ENCODE measurements at places on chromosomes 6 and 20.

- no peak overlapping the region for H3K27ac ChIP-seq
- no peaks in the 10 kb centered on the region for H3K36me3 ChIP-seq
- H3K4me1 ChIP-seq, result no peaks in the 10 kb centered on the region
- H3K27me3 ChIP-seq, result no peaks in the 10 kb centered on the region
- no peak overlapping the region for H3K4me3 ChIP-seq
- no peak for DNase-seq
These were observed 1144.2 kb downstream of the EPHA7 start for GRCh38 chr6:92275150-92275549.

GRCh38 chr6:135962731-135963130 is 111.2 kb downstream of the PDE7B start:
- H3K36me3 ChIP-seq, result no peaks in the 10 kb centered on the region
- no peak overlapping the region for H3K27ac ChIP-seq
- H3K4me3 ChIP-seq, result no peak overlapping the region
- H3K27me3 ChIP-seq, result no peaks in the 10 kb centered on the region

DNA sequence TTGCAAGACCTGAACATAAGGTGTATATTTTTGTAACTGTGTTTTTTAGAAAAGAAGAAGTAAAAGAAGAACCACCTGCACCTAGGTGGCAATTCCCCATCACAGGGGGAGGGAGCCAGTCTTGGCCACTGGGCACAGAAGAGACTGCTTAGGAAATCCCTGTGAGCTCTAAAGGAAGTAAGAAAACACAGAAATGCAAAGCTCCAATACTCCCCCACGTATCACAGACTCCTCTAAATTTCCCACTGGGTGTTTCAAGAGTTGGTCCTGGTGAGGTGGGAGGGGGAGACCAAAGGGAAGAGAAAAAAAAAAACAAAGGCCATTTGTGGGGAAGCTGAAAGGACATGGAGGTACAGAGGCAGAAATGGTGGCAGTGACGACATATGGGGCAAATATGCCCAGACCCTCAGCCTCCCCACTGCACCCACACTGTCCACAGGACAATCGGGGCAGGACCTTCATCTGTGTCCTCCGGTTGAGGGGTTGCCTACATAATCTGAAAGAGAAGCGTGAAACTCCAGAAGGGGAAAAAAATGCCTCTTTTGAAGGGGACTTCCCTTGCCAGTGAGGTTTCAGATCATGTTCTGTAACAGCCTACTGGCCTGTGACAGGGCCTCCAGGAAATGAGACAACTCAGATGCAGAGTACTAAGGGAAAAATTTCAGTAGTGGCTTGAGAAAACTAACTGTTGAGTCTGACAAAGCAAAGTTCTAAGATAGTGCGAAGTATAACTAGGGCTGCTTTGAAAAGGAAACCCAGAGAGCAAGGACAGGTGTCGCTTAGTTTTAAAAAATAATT is 226.2 kb upstream of the MARCKS start:
- H3K27me3 ChIP-seq, result no peaks in the 10 kb centered on the region
- no peak for DNase-seq
- H3K4me3 ChIP-seq, result no peak overlapping the region
- no peaks in the 10 kb centered on the region for H3K4me1 ChIP-seq
- no peak overlapping the region for H3K27ac ChIP-seq
- H3K36me3 ChIP-seq, result no peaks in the 10 kb centered on the region

DNA sequence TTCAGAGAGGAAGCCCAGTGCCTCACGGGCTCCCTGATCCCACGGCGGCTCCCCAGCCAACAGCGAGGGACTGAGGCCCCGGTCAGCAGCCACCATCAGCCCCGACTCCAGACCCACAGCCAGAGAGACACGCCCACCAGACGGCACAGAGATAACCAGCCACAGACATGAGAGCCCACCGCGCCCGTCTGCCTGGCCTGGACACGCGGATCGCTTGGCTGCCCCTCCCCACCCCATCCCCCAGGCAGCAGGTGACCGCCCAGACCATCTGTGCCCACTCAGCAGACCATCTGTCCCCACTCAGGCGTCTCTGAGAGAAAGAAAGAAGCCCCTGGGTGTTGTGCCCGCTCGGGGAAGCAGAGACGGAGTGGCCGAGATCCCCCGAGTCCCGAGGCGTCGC is 55.5 kb upstream of the CHRNA4 start:
- no peak for DNase-seq
- H3K36me3 ChIP-seq, result no peaks in the 10 kb centered on the region
- no peak overlapping the region for H3K27ac ChIP-seq
- peaks cover 2% of the 10 kb centered on the region for H3K4me1 ChIP-seq
- no peak overlapping the region for H3K4me3 ChIP-seq
- no peaks in the 10 kb centered on the region for H3K27me3 ChIP-seq

- no peaks in the 10 kb centered on the region for H3K36me3 ChIP-seq
- no peaks in the 10 kb centered on the region for H3K27me3 ChIP-seq
- no peak overlapping the region for H3K27ac ChIP-seq
- H3K4me1 ChIP-seq, result no peaks in the 10 kb centered on the region
These were observed 39.6 kb downstream of the ILRUN start for GRCh38 chr6:34657037-34657306.

DNA sequence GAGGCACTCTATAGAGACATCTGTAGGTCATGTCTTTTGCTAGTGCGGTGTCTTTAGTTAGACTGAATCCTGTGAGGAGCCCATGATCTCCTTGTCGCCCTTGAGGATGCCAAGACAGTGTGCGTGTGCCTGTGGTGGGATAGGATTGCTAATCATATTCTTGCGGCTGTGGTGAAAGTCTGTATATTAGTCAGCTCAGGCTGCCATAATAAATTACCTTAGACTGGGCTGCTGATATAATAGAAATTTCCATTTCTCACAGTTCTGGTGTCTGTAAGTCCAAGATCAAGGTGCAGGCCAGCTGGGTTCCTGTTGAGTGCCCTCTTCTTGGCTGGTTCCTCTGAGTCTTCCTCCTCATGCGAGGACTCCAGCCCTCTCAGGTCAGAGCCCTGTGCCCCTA is 141.2 kb downstream of the JARID2 start:
- H3K4me3 ChIP-seq, result no peak overlapping the region
- no peaks in the 10 kb centered on the region for H3K27me3 ChIP-seq
- DNase-seq, result no peak
- H3K36me3 ChIP-seq, result no peaks in the 10 kb centered on the region
- peaks cover 12% of the 10 kb centered on the region for H3K4me1 ChIP-seq

DNA sequence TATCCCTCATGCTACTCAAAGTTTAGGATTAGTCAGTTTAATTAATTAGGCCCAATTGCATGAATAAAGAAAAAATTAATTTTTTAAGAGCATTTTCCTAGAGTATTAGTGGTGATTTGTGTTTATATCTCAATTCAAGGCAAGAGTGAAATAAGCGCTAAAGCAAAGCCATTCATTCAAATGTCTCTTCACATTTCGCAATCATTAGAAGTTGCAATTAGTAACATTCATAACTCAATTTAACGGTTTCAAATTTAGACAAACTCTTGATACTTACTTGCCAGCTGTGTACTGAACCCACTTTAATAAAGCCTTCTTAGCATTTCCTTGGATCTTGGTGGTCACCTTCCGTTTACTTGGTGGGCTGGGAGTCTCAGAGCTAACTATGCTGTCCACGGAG is 127.2 kb downstream of the SYNE1 start:
- no peaks in the 10 kb centered on the region for H3K36me3 ChIP-seq
- H3K4me3 ChIP-seq, result no peak overlapping the region
- H3K4me1 ChIP-seq, result no peaks in the 10 kb centered on the region
- no peak overlapping the region for H3K27ac ChIP-seq
- H3K27me3 ChIP-seq, result no peaks in the 10 kb centered on the region

GRCh38 chr20:64102647-64103354 is 4.6 kb downstream of the NPBWR2 start:
- no peaks in the 10 kb centered on the region for H3K27me3 ChIP-seq
- peak overlapping the region; percentile 47 for H3K4me3 ChIP-seq
- H3K27ac ChIP-seq, result no peak overlapping the region

- H3K27me3 ChIP-seq, result no peaks in the 10 kb centered on the region
- no peak overlapping the region for H3K4me3 ChIP-seq
- no peaks in the 10 kb centered on the region for H3K4me1 ChIP-seq
- no peak overlapping the region for H3K27ac ChIP-seq
- DNase-seq, result no peak
- H3K36me3 ChIP-seq, result no peaks in the 10 kb centered on the region
These were observed 23.9 kb upstream of the CD164 start for GRCh38 chr6:109406196-109406595.

- H3K36me3 ChIP-seq, result 0 out of 2 replicates have a peak, but pooled peaks cover 4% of the 10 kb centered on the region
- no peak for DNase-seq
- H3K27ac ChIP-seq, result no peak overlapping the region
- H3K27me3 ChIP-seq, result no peaks in the 10 kb centered on the region
These were observed 178.3 kb downstream of the TMEM242 start for GRCh38 chr6:157144859-157145568.

DNA sequence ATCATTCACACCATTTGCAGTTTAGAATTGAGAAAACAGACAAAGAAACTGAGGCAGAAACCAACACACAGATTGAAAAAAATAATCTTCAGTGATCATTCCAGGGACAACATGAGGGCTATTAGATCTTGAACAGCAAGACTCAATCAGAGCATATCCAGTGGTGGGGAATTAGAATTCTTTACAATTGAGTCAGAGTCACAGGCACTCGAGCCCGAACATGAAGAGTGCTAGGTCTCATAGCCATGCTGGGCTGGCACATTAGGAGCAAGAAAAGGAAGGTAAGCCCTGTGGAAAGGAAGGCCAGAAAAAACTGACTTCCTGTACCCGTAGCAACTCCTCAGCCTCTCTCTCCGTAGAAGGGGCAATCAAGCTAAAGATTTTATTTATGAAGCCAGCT is 419.9 kb downstream of the HAO1 start:
- H3K27ac ChIP-seq, result no peak overlapping the region
- H3K36me3 ChIP-seq, result no peaks in the 10 kb centered on the region
- H3K4me3 ChIP-seq, result no peak overlapping the region
- H3K27me3 ChIP-seq, result no peaks in the 10 kb centered on the region
- DNase-seq, result no peak

- H3K4me3 ChIP-seq, result no peak overlapping the region
- H3K36me3 ChIP-seq, result no peaks in the 10 kb centered on the region
- no peak overlapping the region for H3K27ac ChIP-seq
- no peaks in the 10 kb centered on the region for H3K27me3 ChIP-seq
These were observed 37.5 kb downstream of the SASH1 start for GRCh38 chr6:148379966-148380713.

DNA sequence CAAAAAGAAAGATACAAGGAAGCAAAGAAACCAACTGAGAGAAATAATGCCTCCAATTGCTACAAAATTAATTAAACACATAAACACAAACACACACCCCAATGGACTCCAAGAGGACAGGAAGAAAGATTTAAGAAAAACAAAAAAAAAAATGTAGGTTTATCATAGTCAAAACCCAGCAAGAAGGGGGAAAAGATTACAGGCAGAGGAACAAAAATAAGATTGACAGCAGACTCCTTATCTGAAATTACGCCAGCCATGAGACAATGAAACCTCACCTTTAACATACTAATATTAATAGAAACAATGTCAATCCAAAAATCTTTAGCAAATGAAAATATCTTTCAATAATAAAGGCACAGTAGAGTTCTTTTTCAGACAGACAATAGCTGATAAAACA is 155.8 kb downstream of the RNGTT start:
- DNase-seq, result no peak
- H3K27me3 ChIP-seq, result no peaks in the 10 kb centered on the region
- H3K4me1 ChIP-seq, result no peaks in the 10 kb centered on the region
- no peaks in the 10 kb centered on the region for H3K36me3 ChIP-seq
- no peak overlapping the region for H3K27ac ChIP-seq

- no peaks in the 10 kb centered on the region for H3K4me1 ChIP-seq
- DNase-seq, result no peak
- H3K27ac ChIP-seq, result no peak overlapping the region
- H3K27me3 ChIP-seq, result no peaks in the 10 kb centered on the region
These were observed 7.4 kb downstream of the STK35 start for GRCh38 chr20:2108987-2109386.

GRCh38 chr6:169921853-169922824 is 170.7 kb downstream of the ERMARD start:
- H3K36me3 ChIP-seq, result no peaks in the 10 kb centered on the region
- no peak for DNase-seq
- H3K27me3 ChIP-seq, result no peaks in the 10 kb centered on the region
- H3K4me1 ChIP-seq, result no peaks in the 10 kb centered on the region
- H3K4me3 ChIP-seq, result no peak overlapping the region
- no peak overlapping the region for H3K27ac ChIP-seq

GRCh38 chr6:6348256-6348655 is 27.8 kb upstream of the F13A1 start:
- no peaks in the 10 kb centered on the region for H3K27me3 ChIP-seq
- H3K36me3 ChIP-seq, result no peaks in the 10 kb centered on the region
- DNase-seq, result no peak
- 0 out of 2 replicates have a peak, but pooled peaks cover 1% of the 10 kb centered on the region for H3K4me1 ChIP-seq
- no peak overlapping the region for H3K27ac ChIP-seq

DNA sequence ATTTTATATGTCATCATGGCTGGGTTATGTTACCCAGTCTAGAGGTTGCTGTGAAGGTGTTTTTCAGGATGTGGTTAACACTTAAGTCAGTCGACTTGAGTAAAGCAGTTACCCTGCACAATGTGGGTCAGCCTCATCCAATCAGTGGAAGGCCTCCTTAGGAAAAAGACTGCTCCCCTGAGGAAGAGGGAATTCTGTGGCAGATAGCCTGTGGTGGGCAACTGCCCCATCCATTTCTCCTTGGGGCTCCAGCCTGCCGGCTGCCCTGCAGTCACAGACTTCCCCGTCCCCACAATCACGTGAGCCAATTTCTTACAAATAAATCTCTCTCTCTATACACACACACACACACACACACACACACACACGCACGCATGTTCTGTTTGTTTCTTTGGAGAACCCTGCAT is 34.5 kb upstream of the MPC1 start:
- H3K4me3 ChIP-seq, result no peak overlapping the region
- no peaks in the 10 kb centered on the region for H3K4me1 ChIP-seq
- H3K36me3 ChIP-seq, result peaks cover 2% of the 10 kb centered on the region
- no peaks in the 10 kb centered on the region for H3K27me3 ChIP-seq

GRCh38 chr6:50147371-50147770 is 97.6 kb upstream of the DEFB112 start:
- H3K27ac ChIP-seq, result no peak overlapping the region
- H3K27me3 ChIP-seq, result no peaks in the 10 kb centered on the region
- no peak overlapping the region for H3K4me3 ChIP-seq
- no peaks in the 10 kb centered on the region for H3K36me3 ChIP-seq
- no peak for DNase-seq

- no peaks in the 10 kb centered on the region for H3K27me3 ChIP-seq
- H3K4me1 ChIP-seq, result no peaks in the 10 kb centered on the region
- no peaks in the 10 kb centered on the region for H3K36me3 ChIP-seq
- H3K27ac ChIP-seq, result no peak overlapping the region
These were observed 359.2 kb downstream of the CDKAL1 start for GRCh38 chr6:20893412-20893811.

GRCh38 chr6:148116001-148116400 is 226.6 kb upstream of the SASH1 start:
- H3K27me3 ChIP-seq, result no peaks in the 10 kb centered on the region
- no peaks in the 10 kb centered on the region for H3K36me3 ChIP-seq
- no peak overlapping the region for H3K27ac ChIP-seq
- no peak overlapping the region for H3K4me3 ChIP-seq
- no peak for DNase-seq

All from iPS DF 6.9 (cell line).